COLO829 (cell line): ENCODE measurements at places on chromosomes 2 and 18.

DNA sequence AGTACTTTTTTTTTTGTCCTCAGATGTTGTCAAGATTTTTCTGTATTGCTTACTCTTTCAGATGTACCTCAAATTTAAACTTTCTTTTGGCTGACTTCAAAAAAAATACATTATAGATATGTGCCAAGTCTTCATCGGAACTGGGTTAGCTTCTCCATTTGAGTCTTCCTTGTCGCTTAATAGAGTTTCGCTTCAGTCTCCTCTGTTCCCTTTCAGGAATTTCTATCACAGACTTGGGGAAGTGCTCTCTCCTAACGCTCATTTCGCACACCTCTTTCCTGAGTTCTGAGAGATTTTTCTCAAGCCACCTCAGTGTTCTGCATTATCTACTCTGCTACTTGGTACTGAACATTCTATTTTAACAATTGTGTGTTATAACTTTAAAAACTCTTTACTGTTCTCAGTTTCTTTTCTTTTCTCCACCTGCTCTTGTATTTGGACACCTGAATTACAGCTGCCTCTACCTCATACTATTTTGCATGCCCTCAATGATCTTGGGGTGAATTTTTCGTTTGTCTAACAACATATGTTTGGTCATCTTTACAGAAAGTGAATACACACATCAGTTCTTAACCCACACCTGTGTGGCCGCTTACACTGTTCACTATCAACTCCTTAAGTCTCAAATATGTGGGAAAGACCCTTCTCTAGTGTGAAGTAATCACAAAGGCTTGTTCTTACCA lies 16.5 kb downstream of the PTPN2 start:
- DNase-seq, result no peak

- DNase-seq, result no peak
Observed at GRCh38 chr2:237041231-237041630, 44.5 kb upstream of the COPS8 start.

GRCh38 chr2:42809131-42809818 lies 16.9 kb upstream of the HAAO start:
- DNase-seq, result no peak

DNA sequence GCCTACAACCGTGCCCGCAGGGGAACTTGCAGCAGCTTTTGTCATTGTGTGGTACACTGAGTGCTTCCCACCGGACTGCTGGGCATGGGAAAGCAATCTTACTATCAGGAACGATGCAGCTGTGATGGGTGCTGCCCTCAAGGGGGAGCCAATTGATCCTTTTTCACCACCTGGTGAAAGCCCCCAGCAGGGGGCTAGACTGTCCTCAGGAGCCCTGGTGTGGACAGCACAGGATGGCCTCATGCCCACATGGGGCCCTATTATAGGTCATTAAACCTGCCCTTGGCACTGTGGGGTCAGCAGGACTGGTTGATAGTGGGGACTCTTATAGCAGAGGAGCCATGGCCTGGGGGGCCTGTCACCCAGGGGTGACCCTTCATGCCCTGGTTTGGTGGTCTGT lies 172.2 kb downstream of the GLI2 start:
- no peak for DNase-seq

GRCh38 chr2:25654801-25655200 lies 18.6 kb downstream of the DTNB start:
- DNase-seq, result no peak

- peak; percentile 6 for DNase-seq
Observed at GRCh38 chr18:33210575-33211189, 229.8 kb downstream of the CCDC178 start.

DNA sequence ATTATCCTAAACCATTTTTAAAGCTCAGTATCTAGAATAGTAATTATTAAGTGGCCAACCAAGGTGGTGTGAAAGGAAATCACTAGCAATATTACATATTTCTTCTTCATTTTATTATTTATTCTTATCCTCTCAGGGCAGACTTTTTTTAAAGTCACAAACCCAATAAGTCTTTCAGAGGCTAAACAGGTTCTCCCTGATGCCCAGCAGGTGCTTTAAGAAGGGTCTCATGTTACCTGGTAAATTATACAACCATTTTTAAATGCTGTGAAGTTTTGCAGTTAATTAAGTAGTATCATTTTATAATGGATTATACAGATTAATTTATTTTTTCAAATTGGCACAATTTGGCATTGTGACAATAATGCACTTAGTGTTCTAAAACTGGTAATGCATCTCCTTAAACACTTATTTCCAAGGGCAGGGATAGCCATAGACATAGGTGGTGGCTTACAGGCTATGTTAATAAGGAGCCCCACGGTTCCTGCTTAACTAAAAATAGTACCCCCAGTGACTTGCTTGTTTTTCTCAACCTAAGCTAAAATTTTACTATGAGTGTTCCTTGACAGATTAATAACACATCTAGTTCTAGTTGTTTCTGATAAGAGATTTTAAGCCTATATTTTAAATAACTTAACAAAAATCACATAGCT lies 67.0 kb downstream of the PMS1 start:
- DNase-seq, result no peak

DNA sequence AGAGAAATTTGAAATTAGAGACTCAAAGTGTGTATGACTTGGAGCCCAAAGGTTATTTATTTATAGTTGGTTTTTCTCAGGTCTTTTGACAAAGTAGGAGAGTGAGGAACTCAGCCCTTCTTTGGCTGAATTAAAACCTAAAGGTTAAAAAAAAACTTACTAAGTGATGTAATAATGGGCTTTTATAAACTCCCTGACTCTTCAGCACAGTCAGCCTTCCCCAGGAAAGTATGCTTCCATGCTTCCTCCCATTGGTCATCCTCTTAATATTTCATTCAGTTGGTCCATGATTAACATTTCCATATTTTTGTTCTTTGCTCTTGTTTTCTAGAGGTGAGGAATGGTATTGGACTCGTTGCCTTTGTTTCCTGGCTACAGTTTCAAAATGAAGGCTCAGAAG lies 7.2 kb downstream of the ARPC2 start:
- no peak for DNase-seq

DNA sequence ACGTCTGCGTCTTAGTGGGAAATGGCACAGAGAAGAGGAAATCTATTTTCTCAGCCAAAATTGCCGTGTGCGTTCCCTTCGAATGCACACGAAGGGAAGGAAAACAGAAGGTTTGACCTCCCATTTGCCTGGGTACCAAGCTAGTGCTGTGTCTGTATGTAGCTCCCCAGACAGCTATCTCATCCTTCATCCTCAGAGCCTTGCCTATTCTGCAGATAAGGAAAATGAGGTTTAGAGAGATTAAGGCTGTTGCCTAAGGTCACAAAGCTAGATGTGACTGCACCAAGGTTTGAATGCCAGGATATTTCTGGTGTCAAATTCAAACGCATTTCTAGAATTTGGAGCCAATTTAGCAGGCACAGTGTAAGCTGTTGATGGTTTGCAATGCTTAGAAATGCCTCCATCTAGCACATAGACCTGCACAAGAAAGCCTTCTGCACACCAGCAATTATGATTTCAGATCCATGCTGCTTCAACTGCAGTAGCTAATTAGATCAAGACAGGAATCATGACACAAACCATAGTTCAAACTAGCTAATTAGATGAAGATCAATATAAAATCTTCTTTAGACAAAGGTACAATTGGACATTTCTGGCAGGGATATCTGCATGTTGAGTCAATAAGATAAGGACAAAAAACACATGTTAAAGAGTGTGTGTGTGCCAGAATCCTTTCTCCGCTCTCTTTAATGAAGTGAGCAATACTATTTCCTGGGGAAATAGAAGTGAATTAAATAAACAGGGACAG lies 115.1 kb downstream of the CMPK2 start:
- DNase-seq, result no peak

DNA sequence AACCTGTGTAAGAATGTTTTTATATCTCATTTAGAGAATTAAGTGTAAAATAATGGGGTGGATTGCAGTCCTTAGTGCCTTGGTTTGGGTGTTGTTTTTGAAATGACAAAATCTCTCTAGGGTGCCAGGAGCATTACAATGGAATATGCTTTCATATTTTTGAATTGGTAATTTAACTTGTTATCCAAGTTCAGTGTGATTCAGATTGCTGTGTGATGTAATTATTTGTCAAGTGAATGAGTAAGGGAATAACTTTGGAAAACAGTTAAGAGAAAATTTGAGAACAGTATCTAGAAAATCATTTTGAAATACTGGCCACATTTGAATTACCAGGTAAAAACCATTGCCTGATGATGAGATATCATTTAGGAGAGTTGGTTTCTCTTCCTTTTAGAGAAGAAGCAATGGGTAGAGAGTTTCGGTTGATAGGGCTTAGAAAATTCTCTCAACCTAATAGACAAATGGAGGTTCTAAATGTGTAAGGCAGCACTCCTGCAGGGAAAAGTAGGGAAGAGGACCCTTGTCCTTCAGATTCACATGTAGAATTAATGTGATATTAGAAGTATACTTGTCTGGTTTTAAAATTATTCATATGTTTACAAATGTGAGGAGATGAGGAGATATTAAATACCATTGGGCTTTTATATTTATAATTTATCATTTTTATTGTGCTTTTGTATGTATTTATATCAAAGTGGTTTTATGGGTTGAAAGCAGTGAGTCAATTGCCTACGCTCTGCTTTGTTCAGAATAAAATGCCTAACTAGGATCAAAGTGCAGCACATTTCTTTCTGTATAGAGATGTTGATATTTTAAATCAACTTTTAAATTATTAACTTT lies 124.8 kb downstream of the PHLPP1 start:
- DNase-seq, result no peak

DNA sequence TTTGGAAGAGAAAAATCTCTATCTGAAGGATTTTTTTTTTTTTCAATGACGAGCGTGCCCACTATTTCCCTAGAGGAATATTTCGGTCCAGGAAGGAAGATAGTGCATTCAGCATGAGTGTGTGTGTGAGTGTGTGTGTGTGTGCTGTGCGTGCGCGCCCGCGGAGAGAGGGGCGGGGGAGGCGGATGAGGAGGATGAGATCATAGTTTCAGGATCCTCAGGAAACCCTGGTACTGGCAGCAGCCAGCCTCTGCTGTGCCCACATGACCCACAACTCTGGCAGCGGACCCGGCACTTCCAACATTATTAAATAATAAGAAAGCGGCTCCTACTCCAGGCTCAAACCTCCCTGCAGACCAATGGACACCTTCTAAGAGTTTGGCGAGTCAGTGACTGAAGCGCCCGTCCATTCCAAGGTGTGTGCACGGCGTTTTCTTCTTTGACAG lies 217.0 kb upstream of the DTNA start:
- no peak for DNase-seq

DNA sequence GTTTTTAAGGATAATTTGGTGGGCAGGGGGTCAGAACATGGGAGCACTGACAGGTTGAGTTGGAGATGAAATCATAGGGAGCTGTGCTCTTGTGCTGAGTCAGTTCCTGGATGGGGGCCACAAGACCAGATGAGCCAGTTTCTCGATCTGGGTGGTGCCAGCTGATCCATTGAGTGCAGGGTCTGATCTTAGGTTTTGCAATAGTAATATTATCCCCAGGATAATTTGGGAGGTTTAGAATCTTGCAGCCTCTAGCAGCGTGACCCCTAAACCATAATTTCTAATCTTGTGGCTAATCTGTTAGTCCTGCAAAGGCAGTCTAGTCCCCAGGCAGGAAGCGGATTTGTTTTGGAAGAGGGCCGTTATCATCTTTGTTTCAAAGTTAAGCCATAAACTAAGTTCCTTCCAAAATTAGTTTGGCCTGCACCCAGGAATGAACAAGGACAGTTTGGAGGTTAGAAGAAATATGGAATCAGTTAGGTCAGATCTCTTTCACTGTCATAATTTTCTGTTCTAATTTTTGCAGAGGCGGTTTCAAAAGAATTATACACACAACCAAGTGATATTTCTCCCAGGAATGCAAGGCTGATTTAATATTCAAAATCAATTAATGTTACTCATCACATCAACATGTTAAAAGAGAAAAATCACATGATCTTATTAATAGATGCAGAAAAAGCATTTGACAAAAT lies 23.0 kb downstream of the DBI start:
- no peak for DNase-seq

DNA sequence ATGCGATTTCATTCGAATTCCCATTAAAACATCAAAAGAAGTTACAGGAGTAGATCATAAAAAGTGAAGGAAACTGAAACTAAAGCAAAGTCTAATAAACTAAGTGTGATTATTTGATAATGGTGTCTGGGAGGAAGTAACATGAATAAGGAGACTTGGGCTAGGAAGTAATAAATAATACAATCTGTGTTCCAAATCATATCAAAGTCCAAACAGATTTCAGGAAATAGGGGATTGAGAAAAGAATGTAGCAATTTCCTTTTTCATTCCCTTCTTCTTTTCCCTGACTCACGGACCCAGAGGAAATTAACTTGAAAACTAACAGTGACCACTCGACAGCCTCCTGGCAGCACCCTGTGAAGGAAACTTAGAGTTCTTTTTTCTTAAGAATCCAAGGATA lies 758.4 kb upstream of the GCFC2 start:
- no peak for DNase-seq

GRCh38 chr2:10989782-10990181 lies 78.0 kb downstream of the KCNF1 start:
- no peak for DNase-seq

GRCh38 chr2:202778217-202778616 lies 93.3 kb downstream of the ICA1L start:
- DNase-seq, result no peak

DNA sequence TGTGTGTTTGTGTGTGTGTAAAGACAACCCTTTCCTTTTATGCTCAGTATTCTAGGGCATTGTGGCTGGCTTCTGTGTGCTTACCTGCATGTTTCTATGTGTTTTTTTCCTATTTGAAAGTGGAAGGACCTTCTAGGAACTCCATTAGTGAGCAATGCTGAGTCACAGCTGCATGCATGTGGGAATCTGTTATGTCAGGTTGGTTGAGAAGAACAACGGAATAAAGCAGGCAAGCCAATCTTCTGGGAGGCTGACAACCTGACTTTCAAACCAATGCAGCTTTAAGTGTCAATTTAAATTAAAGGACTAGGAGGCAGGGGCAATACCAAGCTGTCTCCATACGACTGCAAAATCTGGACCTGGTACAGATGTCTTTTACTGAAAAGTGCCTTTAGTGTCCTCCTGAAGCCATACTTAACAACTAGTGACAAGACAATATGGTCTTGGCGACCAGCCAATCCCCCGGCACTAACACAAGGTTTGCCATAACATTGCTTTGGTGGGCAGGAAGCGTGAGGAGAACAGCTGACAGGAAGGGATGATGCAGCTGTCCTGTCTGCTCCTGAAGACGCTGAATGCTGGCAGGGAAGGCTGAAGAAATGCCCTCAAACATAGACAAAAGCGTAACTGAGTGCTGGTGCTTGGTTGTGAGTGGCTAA lies 514.7 kb upstream of the CDH7 start:
- DNase-seq, result no peak

GRCh38 chr2:23693606-23693951 lies 233.3 kb downstream of the ATAD2B start:
- no peak for DNase-seq
